Fibroblast of lung (primary cell): ENCODE measurements at places on chromosomes 12 and 14. TPM values are rescaled to one million over a fixed set of nuclear protein-coding genes. Genes with fewer than 3 reads are reported as not detected.

- no peaks in the 10 kb centered on the region for H3K36me3 ChIP-seq
- H3K27me3 ChIP-seq: no peaks in the 10 kb centered on the region
- H3K27ac ChIP-seq: no peak overlapping the region
- DNase-seq: no peak
- no peaks in the 10 kb centered on the region for H3K4me1 ChIP-seq
- no peak overlapping the region for H3K4me3 ChIP-seq
Measured at GRCh38 chr14:64248689-64249088, 45.5 kb downstream of the ESR2 start.

The CD27 gene
- 0.17 TPM in 1 of 2 replicates, not detected in the other for total RNA-seq

The CAPZA3 gene
- total RNA-seq: not detected in 2 replicates

GRCh38 chr12:96948782-96949181 lies 41.7 kb downstream of the NEDD1 start:
- H3K4me1 ChIP-seq: no peaks in the 10 kb centered on the region
- DNase-seq: no peak
- H3K27me3 ChIP-seq: no peaks in the 10 kb centered on the region
- no peak overlapping the region for H3K4me3 ChIP-seq
- peaks cover 3% of the 10 kb centered on the region for H3K36me3 ChIP-seq

DNA sequence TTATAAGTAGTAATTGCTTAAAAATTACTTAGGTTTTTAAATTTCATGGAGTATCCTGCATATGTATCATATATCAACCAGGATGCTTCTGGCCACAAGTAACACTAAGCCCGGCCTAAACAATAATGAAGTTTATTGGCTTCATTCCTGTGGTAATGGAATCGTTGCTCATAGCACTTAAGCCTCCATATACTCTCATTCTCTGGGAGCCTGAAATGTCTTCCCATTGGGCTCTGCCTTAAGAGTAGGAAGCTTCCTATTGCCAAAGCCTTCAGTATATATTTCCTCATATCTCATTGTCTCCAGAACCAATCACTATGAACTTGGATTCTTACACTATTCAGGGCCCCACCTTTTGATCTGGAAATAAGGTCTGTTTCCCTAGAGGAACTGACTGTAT lies 83.8 kb upstream of the DNM1L start:
- no peak overlapping the region for H3K27ac ChIP-seq
- no peaks in the 10 kb centered on the region for H3K36me3 ChIP-seq
- DNase-seq: peak; percentile 46

The ANG gene
- 5.1 and 6.4 TPM in 2 replicates for total RNA-seq

DNA sequence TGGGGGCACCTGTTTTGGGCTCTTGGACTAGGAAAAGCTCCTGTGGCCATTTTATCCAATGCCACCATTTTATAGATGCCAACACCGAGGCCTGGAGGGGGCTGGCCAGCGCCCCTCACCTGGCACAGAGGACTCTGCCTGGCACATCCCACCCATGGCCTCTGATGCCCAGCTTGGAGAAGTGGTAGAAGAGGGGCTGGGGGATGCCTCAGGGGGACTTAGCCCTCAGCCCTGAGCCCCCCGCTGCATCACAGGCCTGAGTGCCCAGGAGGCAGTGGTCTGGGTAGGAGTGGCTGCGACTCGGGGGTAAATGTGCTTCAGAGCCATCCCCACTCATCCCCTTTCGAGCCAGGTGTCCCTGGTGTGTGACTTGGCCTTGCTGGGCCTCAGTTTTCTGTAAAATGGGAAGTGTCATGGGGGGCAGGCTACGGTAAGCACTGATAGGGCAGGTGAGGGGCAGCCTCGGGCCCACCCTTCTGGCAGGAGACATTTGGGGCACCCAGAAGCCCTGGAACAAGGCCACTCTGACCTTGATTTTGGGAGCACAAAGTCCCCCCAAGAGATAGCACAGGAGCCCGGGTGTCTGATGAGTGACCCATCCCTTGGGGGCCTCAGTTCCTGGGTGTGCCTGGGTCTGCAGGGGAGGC lies 22.5 kb downstream of the SH2B3 start:
- H3K27ac ChIP-seq: peak overlapping the region; percentile 20
- H3K4me3 ChIP-seq: no peak overlapping the region
- H3K4me1 ChIP-seq: peaks cover 26% of the 10 kb centered on the region
- H3K36me3 ChIP-seq: peaks cover 6% of the 10 kb centered on the region
- no peak for DNase-seq
- H3K27me3 ChIP-seq: no peaks in the 10 kb centered on the region

The SLC39A2 gene
- 0.17 and 0.26 TPM in 2 replicates for total RNA-seq
